ENCODE measurements at places on chromosomes 13 and 19.

DNA sequence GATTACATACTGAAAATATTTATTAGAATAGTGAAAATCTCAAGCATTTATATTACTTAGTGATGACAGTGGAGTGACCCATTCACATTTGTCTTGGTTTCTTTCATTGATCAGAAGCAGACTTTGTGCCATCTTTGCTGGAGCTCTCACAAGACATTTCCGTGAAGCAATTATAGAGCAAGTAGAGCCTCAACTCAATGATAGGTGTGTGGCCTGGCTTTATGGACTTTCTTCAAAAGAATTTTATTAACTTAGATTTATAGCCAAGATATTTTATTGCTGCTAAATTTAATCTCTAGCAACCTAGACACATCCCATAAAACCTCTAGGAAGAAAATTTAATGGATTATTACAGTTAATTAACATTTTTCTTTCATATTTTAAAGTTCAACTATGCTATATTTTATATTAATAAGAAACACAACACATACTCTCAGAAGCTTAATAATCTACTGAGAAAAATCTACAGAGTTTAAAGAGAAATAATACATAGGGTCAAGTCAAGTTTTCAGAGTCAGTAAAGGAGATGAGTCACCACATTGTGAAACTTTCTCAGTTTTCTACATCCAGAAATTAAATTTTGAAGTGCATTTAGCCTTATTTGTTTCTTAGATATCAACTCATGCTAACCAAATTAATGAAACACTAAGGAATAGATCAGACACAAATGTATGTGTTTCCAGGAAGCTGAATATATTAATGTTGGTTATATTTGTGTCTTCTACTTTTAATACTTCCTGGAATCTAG lies 160.5 kb downstream of the LACC1 start:
- DNase-seq, result no peak

GRCh38 chr19:13023656-13024055 lies 28.4 kb downstream of the NFIX start:
- no peak for DNase-seq

DNA sequence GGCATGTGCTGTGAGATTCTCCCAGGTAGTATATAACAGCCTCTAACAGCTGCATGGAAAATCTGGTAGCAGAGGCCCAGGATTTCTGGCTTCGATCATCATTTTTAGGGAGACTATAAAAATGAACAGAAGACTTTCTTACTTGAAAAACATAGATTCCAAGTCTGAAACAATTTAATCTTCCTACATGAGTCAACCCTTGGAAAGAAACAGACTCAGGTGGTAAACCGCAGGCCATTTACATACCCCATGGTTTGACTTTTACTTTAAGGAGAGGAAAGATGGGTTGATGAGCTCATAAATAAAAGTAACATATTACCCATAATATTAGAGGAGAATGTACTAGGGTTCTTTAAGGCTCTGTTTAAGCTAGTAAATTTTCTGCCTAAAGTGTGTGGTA lies 121.6 kb downstream of the CYSLTR2 start:
- DNase-seq, result no peak

DNA sequence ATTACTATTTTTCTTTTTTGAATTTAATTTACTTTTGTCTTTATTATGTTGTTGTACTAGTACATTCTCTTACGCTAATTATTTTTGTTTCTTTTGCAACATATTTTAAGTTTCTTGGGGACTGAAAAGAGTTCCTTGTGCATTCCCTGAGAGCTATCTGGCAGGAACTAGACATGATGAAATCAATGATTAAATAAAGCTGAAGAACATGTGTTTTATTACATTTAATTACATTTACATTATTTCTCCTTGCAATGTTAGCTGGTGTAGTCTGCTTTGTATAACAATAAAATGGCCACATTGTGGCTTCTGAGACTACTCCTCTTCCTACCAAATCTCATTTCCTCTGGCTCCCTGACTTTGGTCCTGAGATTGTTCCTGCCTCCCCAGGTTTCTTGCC lies 244.9 kb downstream of the NDFIP2 start:
- DNase-seq, result no peak
